ENCODE measurements at places on chromosomes 11 and 22. TPM values are rescaled to one million over a fixed set of nuclear protein-coding genes. Genes with fewer than 3 reads are reported as not detected.

Gene MPPED2
- polyA plus RNA-seq = 54.4 TPM

Gene F2
- 0.27 TPM for polyA plus RNA-seq

Gene DNAJB7
- 0.39 TPM for polyA plus RNA-seq

Gene GP1BB
- 83.2 TPM for polyA plus RNA-seq

Gene OR8D1
- polyA plus RNA-seq = not detected

Gene OR10D3
- polyA plus RNA-seq = not detected

Gene PDE3B
- 6.4 TPM for polyA plus RNA-seq

Gene CATSPERZ
- 0.54 TPM for polyA plus RNA-seq

Gene PITPNM1
- 26.3 TPM for polyA plus RNA-seq

Gene GAB4
- polyA plus RNA-seq = not detected

Gene KRTAP5-9
- polyA plus RNA-seq = not detected

Gene SAA4
- polyA plus RNA-seq = 0.20 TPM

Gene FADS2
- polyA plus RNA-seq = 129 TPM

Gene C22orf42
- polyA plus RNA-seq = not detected

Gene E2F8
- polyA plus RNA-seq = 9.6 TPM

All from cardiac muscle cell (in vitro differentiated cells and primary cell).